ENCODE measurements at places on chromosomes 2 and 18.

GRCh38 chr2:14751581-14751980, 119.1 kb downstream of the LRATD1 start:
- DNase-seq = peak; percentile 72

DNA sequence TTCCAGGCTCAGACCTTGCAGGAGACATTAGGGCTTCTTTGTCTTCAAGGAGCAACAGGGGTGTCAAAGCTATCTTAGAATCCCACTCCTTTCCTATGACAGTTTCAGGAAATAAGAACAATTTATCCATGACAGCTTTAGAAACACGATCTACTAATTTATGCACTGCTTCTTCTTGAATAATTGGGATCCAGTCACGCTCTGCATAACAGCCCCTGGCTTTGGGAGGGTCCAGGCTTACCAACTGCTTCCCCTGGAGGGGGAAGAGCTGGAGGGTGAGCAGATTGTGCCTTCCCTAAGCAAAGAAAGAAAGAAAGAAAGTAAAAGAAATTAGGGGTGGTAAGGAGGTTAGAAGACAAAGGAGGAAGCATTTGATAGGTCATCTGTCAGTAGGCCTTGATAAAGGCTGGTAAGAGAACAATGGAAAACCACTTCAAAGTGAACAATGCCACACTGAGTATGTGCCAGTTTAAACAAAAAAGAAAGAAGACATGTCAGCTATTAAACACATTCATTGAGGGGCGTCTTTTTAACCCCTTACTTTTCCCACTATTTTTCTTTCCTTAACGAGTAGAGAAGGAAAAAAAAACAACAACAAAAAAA, 327.6 kb downstream of the DCC start:
- no peak for DNase-seq

- DNase-seq = no peak
These were observed 90.6 kb downstream of the PAX3 start for GRCh38 chr2:222208010-222208690.

DNA sequence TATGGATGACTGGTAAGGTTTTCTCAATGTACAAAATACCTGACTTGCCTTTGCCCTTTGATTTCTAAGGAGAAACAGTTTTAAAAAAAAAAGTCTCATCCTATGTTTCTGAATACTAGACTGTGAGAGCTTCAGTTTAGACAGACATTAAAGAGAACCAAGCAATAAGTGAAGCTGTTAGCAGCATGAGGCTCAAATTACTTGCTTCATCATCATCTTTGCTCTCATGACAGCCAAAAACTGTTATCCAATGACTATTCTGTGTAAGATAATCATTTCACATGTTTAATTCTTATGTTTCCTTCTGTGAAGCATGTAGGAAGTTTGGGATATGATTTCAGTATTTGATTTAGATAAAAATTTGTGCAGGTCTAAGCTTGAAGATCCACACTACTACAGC, 129.2 kb downstream of the COMMD1 start:
- DNase-seq = no peak

GRCh38 chr18:7273301-7273921, 42.5 kb downstream of the LRRC30 start:
- DNase-seq = peak; percentile 31

GRCh38 chr18:48417985-48418384, 8.8 kb upstream of the ZBTB7C start:
- DNase-seq = no peak

GRCh38 chr2:193463011-193463410, 1268.3 kb upstream of the TMEFF2 start:
- DNase-seq = no peak

- DNase-seq = peak; percentile 72
These were observed 79.7 kb upstream of the MSH2 start for GRCh38 chr2:47323009-47323821.

DNA sequence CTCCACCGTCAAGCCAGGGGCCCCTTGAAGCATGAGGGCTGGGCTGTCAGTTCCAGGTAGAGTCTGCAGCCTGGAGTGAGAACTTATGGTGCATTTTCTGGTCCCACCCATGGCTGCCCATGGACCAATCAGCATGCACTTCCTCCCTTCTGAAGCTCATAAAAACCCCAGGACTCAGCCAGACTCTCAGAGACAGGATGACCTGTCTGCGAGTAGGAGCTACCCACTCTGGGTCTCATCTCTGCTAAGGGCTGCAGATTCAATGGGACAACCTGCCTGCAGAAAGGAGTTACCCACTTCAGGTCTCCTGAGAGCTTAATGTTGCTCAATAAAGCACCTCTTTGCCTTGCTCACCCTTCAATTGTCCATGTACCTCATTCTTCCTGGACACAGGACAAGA, 9.4 kb upstream of the DUSP19 start:
- DNase-seq = no peak

DNA sequence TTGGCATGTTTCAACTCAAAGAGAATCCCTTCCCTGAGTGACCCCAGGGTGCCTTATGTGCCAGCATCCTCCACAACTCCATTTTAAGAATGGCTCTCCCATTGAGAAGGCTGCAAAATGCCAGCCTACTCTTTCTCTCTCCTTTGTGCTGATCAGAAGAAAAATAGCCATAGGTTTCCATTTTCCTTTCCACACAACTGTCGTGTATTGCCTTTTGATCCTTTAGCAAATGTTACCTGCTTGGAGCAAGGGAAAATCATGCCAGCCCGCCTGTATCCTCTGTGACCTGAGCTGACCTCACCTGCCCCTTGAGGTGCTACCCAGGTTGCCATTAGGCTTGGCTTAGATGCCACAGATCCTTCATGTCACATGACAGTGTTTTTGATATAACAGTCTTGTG, 38.8 kb downstream of the DPYSL5 start:
- DNase-seq = no peak

- peak; percentile 99 for DNase-seq
These were observed 28.3 kb upstream of the NT5DC4 start for GRCh38 chr2:112692495-112692911.

GRCh38 chr2:146939991-146940685, 904.7 kb upstream of the ACVR2A start:
- no peak for DNase-seq

- no peak for DNase-seq
These were observed 9.7 kb downstream of the KIDINS220 start for GRCh38 chr2:8827729-8828128.
